ENCODE measurements at places on chromosomes 1 and 21.
A peak's percentile ranks its signal among the peaks of the same experiment; 100 is the strongest.

- no peak for DNase-seq
Observed at GRCh38 chr1:216722821-216723220, 408 bp downstream of the ESRRG start.

- DNase-seq, result no peak
Observed at GRCh38 chr1:204376465-204376864, 16.7 kb upstream of the PLEKHA6 start.

DNA sequence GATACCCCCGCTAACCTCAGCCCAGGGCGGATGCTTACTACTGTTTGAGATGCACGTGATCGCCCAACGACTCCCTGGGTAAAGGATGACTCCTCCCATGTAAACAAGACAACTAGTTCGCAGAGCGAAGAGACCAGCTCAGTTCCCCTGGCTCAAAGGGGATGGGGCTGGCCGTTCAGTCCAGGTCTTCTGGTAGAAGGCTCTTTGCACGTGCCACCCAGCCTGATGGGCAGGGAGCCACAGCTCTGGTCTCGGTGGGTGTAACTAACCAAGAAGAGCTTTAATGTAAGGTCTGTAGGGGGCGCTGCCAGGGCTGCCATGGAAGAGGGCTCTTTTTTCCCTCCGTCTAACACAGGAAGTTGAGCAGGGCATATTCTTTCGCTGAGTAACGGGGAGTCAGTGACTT lies 49.4 kb upstream of the PARP1 start:
- DNase-seq, result no peak

DNA sequence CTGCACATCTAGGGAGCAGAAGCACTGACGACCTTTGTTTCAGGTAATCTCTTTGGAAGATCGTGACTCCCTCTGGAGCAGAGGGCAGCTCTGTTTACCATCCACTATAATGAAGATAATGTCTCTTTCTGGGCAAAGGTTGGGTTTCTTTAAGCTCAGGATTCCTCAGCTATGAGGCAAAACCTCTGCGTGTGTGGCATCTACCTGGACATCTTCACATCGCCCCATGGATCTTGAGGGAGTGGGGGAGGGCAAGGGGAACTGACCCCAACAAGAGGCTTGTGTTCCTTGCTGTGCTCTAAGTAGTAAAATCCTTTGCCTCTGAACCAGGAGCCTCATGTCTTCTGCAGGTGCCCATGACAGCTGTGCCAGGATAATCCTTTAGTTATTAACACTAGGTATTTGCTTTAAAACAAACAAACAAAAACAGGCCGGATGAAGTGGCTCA lies 19.6 kb downstream of the SPATA45 start:
- DNase-seq, result no peak

GRCh38 chr21:45379171-45379900 lies 25.6 kb upstream of the COL18A1 start:
- no peak for DNase-seq

GRCh38 chr1:201138311-201138840 lies 11.4 kb upstream of the ASCL5 start:
- no peak for DNase-seq

DNA sequence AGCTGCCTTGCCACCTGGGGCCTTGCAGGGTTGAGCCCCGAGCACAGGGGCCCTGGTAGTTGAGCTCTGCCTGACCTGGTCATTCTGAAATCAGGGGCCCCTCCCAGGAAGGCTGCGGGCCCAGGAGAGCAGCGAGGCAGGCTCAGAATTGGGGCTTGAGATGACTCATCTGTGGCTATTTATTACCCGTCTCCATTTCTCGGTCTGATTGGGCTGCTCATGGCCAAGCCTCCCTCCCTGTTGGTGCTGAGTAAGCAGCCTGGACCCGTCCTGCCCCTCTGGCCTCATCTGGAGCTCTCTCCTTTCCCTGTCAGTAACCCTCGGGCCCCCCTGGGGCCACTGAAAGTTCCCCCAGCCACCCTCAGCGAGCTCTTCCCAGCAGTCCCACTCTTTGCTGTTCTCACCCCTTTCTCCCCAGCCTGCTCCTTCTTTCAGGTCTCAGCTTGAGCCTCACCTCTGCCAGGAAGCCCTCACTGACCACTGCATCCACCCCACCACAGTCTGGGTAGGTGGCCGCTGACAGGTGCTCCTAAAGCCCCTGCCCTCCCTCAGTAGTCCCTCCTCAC lies 11.0 kb upstream of the TNFRSF8 start:
- no peak for DNase-seq

GRCh38 chr1:153357076-153357852 lies 390 bp upstream of the S100A9 start:
- no peak for DNase-seq

- no peak for DNase-seq
Observed at GRCh38 chr1:234488054-234489006, 9.4 kb upstream of the TARBP1 start.

GRCh38 chr1:172902861-172903381 lies 147.8 kb downstream of the TNFSF18 start:
- DNase-seq, result no peak

GRCh38 chr1:83799594-83799993 lies 199.3 kb downstream of the TTLL7 start:
- DNase-seq, result no peak

DNA sequence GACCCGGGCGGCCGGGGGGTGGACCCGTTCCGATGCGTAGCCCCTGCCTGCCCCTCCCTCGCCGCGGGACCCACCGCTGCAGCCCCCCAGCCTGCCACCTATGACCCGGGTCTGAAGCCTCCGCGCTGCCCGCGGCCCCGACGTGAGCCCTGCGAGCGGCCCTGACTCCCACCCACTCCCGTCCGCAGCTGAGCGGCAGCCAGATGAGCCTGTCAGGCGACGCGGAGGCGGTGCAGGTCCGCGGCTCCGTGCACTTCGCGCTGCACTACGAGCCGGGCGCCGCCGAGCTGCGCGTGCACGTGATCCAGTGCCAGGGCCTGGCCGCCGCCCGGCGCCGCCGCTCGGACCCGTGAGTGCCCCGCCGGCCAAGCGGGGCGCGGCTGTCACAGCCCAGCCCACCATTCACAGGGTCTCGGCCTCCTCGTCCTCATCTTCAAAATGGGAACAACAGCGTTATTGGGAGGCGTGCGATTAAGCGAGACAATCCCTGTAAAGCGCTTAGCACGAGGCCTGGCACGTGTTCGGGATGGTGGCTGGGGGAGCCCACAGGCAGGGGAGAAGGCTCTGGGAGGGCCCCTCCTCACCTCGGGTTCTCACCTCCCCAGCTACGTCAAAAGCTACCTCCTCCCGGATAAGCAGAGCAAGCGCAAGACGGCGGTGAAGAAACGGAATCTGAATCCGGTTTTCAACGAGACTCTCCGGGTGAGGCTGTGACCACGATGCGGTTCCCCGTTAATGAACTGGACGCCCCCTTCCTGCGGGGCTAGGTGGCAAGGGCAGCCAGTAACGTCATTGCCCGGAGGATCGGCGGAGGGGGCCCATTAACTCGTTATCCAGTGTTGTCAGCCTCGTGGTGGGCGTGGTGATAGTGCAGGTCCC lies 8.2 kb downstream of the SYTL1 start:
- DNase-seq, result peak; percentile 26

DNA sequence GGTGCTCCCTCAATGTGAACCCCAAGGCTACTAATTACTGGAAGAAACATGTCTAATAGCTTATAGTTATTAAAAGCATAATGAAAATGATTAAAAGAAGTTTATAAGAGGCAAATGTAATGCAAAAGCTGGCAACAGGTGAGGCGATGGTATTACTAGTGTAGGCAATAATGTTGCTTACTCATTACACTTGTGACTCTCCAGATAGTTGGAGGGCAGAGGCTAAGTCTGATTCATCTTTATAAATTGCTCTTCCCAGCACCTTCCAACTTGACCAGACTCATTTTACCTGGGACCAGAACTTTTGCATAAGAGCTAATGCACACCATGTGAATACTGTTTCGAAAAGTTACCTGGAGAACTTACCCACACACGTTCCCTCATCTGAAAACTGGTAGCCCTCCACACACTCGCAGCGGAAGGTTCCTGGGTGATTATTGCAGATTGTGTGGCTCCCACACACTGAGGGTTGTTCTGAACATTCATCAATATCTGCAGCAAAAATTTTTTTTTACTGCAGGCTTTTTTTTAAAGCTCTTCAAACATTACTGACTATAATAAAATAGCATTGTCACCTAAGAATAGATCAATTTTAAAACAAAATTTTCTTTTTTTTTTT lies 48.0 kb downstream of the NID1 start:
- no peak for DNase-seq

GRCh38 chr1:180271272-180272255 lies 41.5 kb downstream of the LHX4 start:
- DNase-seq, result no peak

- no peak for DNase-seq
Observed at GRCh38 chr1:20552728-20553445, 514 bp downstream of the FAM43B start.

DNA sequence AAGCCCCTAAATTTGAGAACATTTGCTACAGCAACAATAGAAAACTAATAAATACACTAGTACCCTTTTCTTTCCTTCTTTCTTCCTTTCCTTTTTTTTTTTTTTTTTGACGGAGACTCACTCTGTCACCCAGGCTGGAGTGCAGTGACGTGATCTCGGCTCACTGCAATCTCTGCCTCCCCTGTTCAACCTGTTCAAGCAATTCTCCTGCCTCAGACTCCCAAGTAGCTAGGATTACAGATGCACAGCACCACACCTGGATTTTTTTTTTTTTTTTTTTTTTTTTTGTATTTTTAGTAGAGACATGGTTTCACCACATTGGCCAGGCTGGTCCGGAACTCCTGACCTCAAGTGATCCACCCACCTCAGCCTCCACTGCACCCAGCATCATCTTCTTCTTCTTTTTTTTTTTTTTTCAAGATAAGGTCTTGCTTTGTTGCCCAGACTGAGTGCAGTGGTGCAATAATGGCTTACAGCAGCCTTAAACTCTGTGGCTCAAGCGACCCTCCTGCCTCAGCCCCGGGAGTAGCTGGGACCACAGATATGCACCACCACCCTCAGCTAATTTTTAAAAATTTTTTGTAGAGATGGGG lies 19.6 kb upstream of the CBR3 start:
- no peak for DNase-seq

GRCh38 chr1:145805057-145805456 lies 18.8 kb downstream of the RNF115 start:
- no peak for DNase-seq

- no peak for DNase-seq
Observed at GRCh38 chr1:169707912-169708604, 3.4 kb downstream of the SELL start.

GRCh38 chr1:214840356-214840755 lies 237.4 kb downstream of the CENPF start:
- DNase-seq, result peak; percentile 47

Data from NCI-H2107 (cell line).